Mesendoderm (in vitro differentiated cells): ENCODE measurements at places on chromosomes 13 and 19.
A peak's percentile ranks its signal among the peaks of the same experiment; 100 is the strongest.

GRCh38 chr13:97194479-97194878, 27.7 kb upstream of the MBNL2 start:
- no peaks in the 10 kb centered on the region for H3K27me3 ChIP-seq
- DNase-seq: peak; percentile 91
- H3K4me3 ChIP-seq: no peak overlapping the region
- H3K36me3 ChIP-seq: no peaks in the 10 kb centered on the region
- H3K4me1 ChIP-seq: peaks cover 13% of the 10 kb centered on the region

DNA sequence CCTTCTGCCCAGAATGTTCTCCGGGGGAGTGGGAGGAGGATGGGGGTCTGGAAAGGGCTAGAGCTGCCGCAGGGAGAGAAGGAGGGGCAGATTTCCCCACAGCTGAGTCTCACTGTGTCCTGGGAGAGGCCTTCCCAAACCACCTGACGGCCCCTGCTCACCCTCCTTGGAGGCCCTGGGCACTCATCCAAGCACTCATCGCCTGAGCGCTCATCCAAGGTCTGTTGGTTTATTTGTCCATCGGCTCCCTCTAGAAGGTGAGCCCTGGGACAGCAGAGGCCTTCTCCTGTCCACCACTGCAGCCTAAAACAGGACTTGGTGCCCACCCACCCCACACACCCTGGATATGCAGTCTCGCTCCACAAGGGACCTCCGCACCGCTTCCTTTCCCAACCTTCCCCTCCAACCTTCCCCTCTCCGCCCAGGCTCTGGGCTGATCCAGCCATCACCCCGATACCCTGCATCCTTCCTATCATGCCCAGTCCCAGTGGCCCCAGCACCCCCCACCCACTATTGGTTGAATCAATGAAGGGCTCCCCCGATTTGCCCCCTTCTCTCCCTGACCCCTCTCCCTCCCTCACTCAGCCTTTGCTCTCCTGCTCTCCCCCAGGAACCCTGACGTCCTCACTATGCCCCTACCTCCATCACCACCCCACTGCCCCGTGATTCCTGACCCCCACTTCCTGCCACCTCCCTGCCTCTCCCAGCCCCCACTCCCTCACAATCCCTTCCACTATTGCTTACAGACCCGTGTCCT, 1.7 kb downstream of the UBXN6 start:
- no peak overlapping the region for H3K4me3 ChIP-seq
- H3K27me3 ChIP-seq: no peaks in the 10 kb centered on the region
- no peaks in the 10 kb centered on the region for H3K36me3 ChIP-seq
- no peaks in the 10 kb centered on the region for H3K4me1 ChIP-seq
- H3K27ac ChIP-seq: no peak overlapping the region

DNA sequence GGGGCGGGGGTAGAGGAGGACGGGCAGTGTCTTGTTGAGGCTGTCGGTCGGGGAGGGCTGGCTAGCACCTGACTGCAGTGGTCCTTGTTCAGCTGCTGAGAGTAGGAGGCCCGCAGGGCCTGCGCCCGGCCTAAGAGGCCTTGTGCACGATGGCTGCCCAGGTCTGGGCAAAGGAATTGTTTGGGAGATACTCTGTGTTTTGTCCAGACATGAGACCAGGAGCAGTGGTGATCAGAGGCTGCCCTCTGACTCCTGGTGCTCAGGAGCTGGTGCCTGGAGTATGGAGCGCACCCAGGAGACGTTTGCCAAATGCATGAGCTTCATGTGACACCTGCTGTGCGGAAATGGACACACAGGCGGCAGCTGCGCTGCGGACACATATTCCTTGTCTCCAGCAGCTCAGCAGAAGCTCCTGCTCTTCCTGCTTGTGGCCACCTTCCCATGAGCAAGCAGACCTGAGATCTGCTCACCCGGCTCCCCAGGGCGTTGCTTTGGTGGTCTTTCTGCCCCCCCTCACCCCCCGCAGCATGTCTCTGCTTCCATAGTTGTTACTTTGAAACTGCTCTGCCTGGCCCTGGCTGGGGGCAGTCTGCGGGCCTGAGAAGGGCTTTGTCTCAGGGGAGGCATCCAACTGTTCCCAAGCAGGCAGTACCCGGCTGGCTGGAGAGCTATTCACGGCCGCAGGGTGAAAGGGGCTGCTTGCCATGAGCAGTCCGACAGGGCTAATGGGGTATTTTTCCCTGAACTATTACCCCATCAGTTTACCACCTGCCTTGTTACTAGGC, 163.9 kb downstream of the TEX29 start:
- no peaks in the 10 kb centered on the region for H3K36me3 ChIP-seq
- no peak for DNase-seq
- no peaks in the 10 kb centered on the region for H3K27me3 ChIP-seq

DNA sequence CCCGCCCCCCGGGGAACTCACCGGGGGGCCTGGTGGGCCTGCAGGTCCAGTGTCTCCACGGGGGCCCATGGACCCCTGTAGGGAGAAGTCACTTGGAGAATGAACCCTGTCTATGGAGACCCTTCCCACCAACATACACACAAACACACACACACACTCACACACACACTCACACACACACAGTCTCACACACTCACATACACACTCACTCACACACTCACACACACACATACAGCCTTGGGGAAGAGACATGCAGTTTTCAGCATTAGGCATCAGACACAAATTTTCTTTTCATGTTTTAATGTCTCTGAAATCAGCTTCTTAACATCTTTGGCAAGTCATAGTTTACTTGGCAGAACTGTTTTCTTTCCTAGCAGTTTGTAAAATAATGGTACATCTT, 31.0 kb upstream of the OLFM2 start:
- no peak for DNase-seq
- H3K27ac ChIP-seq: no peak overlapping the region
- H3K27me3 ChIP-seq: peaks cover 7% of the 10 kb centered on the region
- H3K4me3 ChIP-seq: no peak overlapping the region

DNA sequence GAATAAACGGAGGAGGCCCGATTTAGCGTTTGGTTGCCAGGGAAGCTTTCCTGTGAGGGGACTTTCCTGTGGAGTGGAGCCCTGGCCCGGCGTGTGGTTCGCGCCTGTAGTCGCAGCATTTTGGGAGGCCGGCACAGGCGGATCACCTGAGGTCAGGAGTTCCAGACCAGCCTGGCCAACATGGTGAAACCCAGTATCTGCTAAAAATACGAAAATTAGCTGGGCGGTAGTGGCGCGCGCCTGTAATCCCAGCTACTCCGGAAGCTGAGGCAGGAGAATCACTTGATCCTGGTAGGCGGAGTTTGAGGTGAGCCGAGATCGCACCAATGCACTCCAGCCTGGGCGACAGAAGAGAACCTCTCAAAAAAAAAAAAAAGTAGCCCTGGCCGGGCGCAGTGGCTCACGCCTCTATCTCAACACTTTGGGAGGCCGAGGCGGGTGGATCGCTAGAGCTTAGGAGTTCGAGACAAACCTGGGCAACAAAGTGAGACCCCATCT, 6.9 kb downstream of the KANK3 start:
- H3K27me3 ChIP-seq: peaks cover 18% of the 10 kb centered on the region
- DNase-seq: no peak
- no peak overlapping the region for H3K27ac ChIP-seq
- no peaks in the 10 kb centered on the region for H3K4me1 ChIP-seq

GRCh38 chr19:29936409-29936808, 5.6 kb upstream of the URI1 start:
- no peaks in the 10 kb centered on the region for H3K27me3 ChIP-seq
- DNase-seq: no peak
- H3K4me3 ChIP-seq: no peak overlapping the region
- H3K27ac ChIP-seq: no peak overlapping the region
- no peaks in the 10 kb centered on the region for H3K4me1 ChIP-seq
- H3K36me3 ChIP-seq: no peaks in the 10 kb centered on the region

GRCh38 chr13:77489566-77490337, 45.8 kb upstream of the SCEL start:
- no peaks in the 10 kb centered on the region for H3K4me1 ChIP-seq
- H3K27ac ChIP-seq: no peak overlapping the region
- H3K27me3 ChIP-seq: no peaks in the 10 kb centered on the region
- no peak overlapping the region for H3K4me3 ChIP-seq
- H3K36me3 ChIP-seq: no peaks in the 10 kb centered on the region
- DNase-seq: no peak

DNA sequence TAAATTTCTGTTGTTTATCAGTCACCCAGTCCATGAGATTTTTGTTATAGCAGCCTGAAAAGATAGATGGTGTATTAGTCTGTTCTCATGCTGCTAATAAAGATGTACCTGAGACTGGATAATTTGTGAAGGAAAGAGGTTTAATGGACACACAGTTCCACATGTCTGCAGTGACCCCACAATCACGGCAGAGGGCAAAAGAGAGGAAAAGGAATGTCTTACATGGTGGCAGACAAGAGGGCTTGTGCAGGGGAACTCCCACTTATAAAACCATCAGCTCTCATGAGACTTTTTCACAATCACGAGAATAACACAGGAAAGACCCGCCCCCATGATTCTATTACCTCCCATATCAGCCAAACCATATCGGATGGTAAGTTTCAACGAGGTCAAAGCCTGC, 309.2 kb downstream of the LIG4 start:
- no peak overlapping the region for H3K4me3 ChIP-seq
- H3K27me3 ChIP-seq: no peaks in the 10 kb centered on the region
- DNase-seq: no peak
- no peaks in the 10 kb centered on the region for H3K36me3 ChIP-seq
- H3K4me1 ChIP-seq: no peaks in the 10 kb centered on the region
